ENCODE measurements at places on chromosomes 5 and 9.

DNA sequence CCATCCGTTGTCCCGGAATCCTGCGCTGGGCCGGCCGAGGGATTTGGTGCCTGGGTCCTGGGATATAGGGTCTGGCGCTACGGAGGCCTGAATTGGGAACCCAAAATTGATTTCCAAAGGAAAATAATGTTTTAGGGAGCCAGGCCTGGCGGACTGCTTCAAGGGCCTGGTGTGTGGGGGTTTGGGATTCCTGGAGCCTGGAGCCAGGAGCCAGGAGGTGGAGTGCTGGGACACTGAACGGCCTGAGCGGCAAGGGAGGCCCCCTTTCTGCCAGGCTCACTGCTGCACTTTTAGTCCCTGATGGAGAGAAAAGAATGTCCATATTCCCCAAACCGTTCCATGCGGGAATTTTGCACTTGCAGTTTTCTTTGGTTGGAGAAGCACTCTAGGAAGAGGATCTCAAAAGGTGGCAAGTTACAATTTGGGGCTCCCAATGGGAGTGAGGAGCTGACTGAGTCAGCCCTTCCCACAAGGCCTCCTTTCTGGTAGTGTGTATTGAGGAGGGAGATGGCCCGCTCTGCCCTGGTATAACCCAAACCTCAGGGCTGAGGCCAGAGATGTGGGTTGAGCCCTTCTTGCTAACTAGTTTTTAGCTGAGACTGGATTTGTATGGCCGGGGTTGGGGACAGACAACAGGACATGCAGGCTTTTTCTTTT, 2.2 kb downstream of the LMX1B start:
- peak; percentile 7 for DNase-seq

GRCh38 chr5:7094626-7095025, 301.3 kb upstream of the ADCY2 start:
- no peak for DNase-seq

GRCh38 chr5:171573451-171574225, 154.2 kb downstream of the FGF18 start:
- no peak for DNase-seq

- no peak for DNase-seq
Observed at GRCh38 chr5:39968381-39968780, 543.6 kb upstream of the DAB2 start.

GRCh38 chr9:12817702-12818101, 42.9 kb downstream of the LURAP1L start:
- DNase-seq: no peak

DNA sequence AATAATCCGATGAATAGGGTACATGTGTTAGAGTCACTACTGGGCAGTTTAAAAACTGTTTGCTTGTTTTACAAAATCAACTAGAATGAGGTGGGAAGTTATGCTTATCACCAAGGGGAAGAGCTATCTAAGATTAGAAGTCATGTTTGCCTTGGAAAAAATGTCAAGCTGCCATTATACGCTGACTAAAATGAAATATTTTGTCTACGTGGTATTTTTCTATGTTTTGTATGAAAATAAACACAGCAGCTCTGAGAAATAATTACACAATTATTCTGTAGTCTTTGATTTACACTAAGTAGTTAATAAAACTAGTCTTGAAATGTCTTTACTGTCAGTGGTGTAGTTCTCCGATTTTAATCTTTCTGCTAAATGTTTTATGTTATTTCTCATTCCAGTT, 241.9 kb upstream of the TARS1 start:
- no peak for DNase-seq

DNA sequence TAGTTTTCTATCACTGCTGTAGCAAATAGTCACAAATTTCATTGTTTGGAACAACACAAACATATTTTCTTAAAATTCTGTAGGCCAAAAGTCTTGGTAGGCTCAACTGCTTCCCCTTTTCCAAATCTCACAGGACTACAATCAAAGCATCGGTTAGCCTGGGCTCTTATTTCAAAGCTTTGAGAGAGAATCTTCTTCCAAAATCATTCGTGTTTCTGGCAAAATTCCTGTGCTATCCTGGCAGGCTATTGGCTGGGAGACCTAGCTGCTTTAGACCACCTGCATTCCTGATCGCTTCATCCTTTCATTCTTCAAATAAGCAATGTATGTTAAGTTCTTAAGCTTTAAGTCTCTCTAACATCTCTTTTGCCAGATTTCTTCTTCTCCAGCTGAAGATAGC, 629.8 kb upstream of the CDH18 start:
- DNase-seq: no peak

- no peak for DNase-seq
Observed at GRCh38 chr9:6782345-6782744, 24.6 kb downstream of the KDM4C start.

DNA sequence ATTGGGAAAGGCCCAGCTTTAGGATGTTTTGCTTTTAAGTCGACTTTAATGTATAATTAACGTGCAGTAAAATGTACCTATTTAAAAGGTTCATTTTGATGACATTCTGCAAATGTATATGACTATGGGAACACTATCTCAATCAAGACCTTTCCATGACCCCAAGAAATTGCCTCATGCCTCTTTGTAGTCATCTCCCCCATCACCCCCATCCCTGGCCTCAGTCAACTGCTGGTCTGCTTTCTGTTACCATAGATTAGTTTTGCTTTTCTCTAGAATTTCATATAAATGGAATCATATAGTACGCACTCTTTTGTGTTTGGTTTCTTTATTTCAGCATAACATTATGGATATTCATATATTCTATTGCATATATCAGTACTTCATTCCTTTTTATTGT, 80.7 kb upstream of the C9orf72 start:
- DNase-seq: no peak

GRCh38 chr5:11650936-11651335, 253.3 kb downstream of the CTNND2 start:
- DNase-seq: no peak

DNA sequence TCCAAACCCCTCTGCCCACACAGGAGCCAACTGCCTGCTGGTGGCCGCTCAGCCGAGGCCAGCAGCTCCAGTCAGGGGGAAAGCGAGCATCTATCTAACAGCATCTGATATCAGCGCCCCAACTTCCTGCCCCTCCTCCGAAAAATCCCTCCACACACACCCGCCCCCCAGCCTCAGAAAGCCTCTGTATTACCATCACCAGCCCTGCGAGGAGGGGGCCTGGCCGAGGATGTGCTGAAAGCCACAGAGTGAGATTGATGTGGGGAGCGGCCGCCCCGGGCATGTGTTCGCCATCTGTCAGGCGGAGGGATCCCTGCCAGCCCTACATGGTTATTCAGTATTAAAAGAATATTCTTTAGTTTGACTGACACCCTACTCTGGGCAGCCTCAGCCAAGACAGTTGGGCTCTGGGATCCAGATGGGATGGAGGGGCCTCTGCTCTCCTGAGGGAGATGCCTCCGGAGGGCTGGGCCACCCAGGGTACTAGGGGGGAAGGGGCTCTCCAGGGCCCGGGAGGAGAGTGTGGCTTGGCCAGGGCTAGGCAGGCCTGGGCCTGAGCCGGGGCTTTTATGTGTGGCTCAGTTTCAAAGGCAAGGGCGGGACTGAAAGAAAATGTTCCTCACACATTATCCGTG, 98.0 kb downstream of the HSD17B3 start:
- DNase-seq: no peak

- no peak for DNase-seq
Observed at GRCh38 chr9:12221470-12221869, 471.7 kb upstream of the TYRP1 start.

DNA sequence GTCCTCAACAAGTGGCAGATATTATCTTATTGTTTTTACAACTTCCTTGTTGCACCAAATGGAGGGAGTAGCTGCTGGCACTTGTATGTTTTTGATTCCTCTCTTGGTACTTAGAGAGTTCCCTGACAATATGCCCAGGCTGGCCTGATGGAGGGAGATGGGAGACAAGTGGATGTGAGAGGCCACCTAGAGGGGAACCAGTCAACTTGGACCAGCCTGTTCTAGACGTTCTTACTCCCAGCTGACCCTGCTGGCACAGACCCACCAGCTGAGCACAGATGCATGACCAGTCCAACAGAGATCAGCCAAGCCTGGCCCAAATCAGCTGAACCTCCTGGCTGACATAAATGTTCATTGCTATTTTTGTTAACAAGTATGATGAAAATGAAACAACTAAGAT, 60.9 kb upstream of the GDNF start:
- no peak for DNase-seq

DNA sequence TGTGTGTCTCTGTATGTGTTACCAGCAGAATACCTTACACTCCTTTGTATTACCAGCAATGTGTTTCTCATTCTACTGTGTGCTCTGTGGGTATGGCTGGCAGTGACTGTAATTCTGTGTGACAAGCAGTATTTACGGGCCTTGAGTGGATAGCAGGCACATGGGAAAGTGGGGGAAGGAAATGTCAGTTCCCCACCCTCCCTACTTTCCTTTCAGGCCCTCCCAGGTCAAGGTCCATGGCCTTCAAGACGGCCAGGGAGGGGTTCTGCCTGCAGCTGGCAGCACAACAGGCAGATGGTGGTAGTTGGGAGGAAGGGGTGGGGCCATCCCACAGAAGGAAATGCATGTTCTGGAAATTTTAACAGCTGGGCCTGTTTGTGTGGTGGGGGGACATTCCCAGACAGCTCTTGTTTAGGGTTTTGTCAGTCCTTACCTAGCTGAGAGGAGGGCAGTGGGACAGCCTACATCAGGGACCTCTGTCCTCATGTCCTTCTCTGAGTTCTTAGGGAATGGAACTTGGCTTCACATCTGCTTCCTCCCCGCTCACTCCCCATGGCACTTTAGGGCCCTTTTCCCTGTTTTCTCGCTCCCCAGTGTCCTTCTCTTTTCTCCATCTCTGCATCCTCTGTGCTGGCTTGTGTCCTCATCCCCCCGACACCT, 14.6 kb upstream of the TNIP1 start:
- DNase-seq: no peak

DNA sequence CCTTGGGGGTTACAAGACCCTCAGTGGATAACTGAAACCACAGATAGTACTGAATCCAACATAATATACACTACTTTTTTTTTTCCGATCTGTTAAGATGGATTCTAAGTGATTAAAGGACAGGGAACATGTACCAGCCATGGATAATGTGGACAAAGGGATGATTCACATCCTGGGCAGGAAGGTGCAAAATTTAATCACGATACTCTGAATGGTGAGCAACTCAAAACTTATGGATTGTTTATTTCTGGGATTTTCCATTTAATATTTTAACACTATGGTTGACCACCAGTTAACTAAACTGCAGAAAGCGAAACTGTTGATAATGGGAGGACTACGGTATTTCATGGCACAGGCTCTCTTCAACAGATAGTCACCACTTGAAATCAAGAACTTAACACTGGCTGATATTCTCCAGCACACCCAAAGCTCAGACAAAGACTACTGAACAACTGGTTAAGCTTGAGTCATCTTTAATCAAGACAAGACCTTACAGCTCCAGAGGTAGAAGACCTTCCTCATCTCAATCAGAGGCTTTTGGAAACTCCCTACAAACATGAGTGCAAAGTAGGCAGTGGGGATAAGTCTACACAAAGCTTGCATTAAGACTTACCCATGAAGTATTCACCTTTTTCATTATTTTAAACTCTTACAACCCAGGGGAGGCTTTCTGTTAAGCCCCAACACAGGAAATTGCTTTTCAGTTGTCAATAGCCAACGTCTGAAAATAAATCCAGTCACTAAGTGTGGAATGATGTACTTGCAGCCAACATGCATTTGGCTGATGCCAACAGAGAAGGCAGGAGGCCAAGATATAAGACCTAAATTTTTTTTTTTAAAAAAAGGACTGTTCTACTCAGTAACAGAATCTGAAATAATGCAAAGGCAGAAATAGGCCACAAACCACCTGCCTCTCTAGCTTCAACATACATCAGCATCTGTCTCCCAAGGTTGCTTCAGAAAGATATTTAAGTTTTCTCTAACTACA, 78.7 kb downstream of the ELAVL2 start:
- no peak for DNase-seq

DNA sequence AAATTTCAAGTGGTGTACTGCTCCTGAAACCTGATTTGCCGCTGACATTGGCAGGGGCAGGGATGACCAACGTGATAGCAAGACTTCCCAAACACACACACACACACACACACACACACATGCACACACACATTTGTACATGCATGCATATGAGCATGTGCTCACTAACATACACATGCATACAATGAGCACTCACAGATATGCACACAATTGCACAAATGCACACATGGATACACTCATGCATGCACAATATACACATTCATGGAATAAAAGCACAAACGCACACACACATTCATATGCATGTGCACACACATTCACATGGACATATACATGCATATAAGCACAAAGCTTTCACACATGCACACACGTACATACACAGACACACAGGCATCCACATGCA, 181.2 kb upstream of the ZNF618 start:
- DNase-seq: no peak

DNA sequence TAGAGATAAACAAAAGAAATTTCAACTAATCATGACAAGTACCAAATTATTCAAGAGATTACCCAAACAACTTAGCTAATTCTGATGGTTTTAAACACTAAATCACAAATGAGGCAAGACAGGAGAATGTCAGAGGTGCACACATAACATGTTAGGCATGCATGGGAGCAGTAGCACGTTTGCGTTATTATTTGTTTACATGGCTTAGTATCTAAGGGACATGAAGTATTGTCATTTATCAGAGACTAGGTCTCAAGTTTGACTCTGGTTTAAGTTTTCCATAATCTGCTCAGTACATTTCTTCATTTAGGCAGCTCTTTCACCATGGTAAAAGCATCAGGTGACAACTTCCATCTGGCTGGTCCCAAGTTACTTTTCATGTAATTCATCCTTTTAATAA, 244.1 kb upstream of the TNC start:
- DNase-seq: no peak

GRCh38 chr9:94948567-94949235, 222.2 kb downstream of the AOPEP start:
- DNase-seq: no peak

GRCh38 chr5:821504-821903, 29.3 kb downstream of the ZDHHC11 start:
- no peak for DNase-seq

DNA sequence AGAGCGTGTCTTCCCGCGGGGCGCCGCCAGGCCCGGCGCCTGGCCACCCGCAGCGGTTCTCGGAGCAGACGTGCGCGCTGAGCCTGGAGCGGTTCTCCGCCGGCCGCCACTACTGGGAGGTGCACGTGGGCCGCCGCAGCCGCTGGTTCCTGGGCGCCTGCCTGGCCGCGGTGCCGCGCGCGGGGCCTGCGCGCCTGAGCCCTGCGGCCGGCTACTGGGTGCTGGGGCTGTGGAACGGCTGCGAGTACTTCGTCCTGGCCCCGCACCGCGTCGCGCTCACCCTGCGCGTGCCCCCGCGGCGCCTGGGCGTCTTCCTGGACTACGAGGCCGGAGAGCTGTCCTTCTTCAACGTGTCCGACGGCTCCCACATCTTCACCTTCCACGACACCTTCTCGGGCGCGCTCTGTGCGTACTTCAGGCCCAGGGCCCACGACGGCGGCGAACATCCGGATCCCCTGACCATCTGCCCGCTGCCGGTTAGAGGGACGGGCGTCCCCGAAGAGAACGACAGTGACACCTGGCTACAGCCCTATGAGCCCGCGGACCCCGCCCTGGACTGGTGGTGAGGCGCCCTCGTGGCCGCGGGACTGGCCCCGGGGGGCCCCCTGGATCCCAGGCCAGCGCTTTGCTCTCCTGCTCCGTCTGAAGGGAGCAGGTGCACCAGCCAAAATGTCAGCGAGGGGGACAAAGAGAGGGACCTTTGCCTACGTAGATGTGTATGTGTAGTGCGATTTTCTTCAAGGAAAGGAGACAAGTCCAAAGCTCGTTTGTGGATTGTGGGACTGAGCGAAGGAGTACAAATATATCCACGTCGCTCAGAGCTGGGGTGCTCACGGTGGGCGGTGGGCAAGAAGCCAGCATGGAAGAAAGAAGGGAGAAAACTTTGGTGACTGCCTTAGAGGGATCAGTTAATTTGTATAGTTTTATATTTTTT, 19.5 kb downstream of the BTNL9 start:
- DNase-seq: peak; percentile 41

Measured in GM12891 (cell line).